ENCODE measurements at places on chromosomes 16 and 17. TPM values are rescaled to one million over a fixed set of nuclear protein-coding genes. Genes with fewer than 3 reads are reported as not detected.

SRCIN1 gene
- 2.3 TPM for total RNA-seq

ZP2 gene
- total RNA-seq = not detected

ABCC1 gene
- 83.5 TPM for total RNA-seq

HOXB7 gene
- total RNA-seq = 34.2 TPM

SLC25A10 gene
- total RNA-seq = 45.5 TPM

SSTR5 gene
- 0.35 TPM for total RNA-seq

BCL6B gene
- total RNA-seq = not detected

HOXB13 gene
- total RNA-seq = 1.8 TPM

DYNLRB2 gene
- total RNA-seq = not detected

TBC1D3I gene
- total RNA-seq = 0.27 TPM

KRT33B gene
- total RNA-seq = not detected

DOC2B gene
- 1.7 TPM for total RNA-seq

ZNF385C gene
- 0.15 TPM for total RNA-seq

KCNAB3 gene
- total RNA-seq = 1.7 TPM

CCL1 gene
- not detected for total RNA-seq

SEZ6 gene
- 0.10 TPM for total RNA-seq

CACNG1 gene
- total RNA-seq = not detected

GAN gene
- total RNA-seq = 3.5 TPM

WDR90 gene
- 32.2 TPM for total RNA-seq

MYH8 gene
- not detected for total RNA-seq

FBXW10 gene
- 0.86 TPM for total RNA-seq

AOC2 gene
- total RNA-seq = 2.7 TPM

DLX4 gene
- 3.3 TPM for total RNA-seq

OR2C1 gene
- not detected for total RNA-seq

KRT17 gene
- 0.83 TPM for total RNA-seq

CCNF gene
- total RNA-seq = 24.5 TPM

CCDC144A gene
- 1.3 TPM for total RNA-seq

RGS11 gene
- 3.4 TPM for total RNA-seq

PRAC1 gene
- not detected for total RNA-seq

PSMB3 gene
- 430 TPM for total RNA-seq

ZNF469 gene
- 7.7 TPM for total RNA-seq

DPEP2 gene
- total RNA-seq = not detected

ZNF747 gene
- total RNA-seq = 3.8 TPM

CEMP1 gene
- total RNA-seq = not detected

SOST gene
- not detected for total RNA-seq

CACNG3 gene
- total RNA-seq = not detected

EME1 gene
- 14.9 TPM for total RNA-seq

MEIOB gene
- 1.3 TPM for total RNA-seq

ZFPM1 gene
- total RNA-seq = 8.1 TPM

TEDC2 gene
- 17.9 TPM for total RNA-seq

GAST gene
- not detected for total RNA-seq

NPIPA2 gene
- total RNA-seq = 2.2 TPM

TEKT1 gene
- 0.04 TPM for total RNA-seq

KRTAP4-1 gene
- total RNA-seq = 0.38 TPM

DNASE1L2 gene
- 0.95 TPM for total RNA-seq

SGF29 gene
- total RNA-seq = 20.4 TPM

CCL2 gene
- total RNA-seq = 8.8 TPM

EVPLL gene
- not detected for total RNA-seq

CCL23 gene
- total RNA-seq = not detected

CISD3 gene
- total RNA-seq = 95.6 TPM

ANKRD40CL gene
- total RNA-seq = not detected

HOXB2 gene
- 0.59 TPM for total RNA-seq

IGF2BP1 gene
- 80.4 TPM for total RNA-seq

FA2H gene
- 33.6 TPM for total RNA-seq

BOLA2 gene
- total RNA-seq = 17.3 TPM

NOG gene
- total RNA-seq = 0.78 TPM

ITGB4 gene
- total RNA-seq = 109 TPM

CORO6 gene
- 7.9 TPM for total RNA-seq

C17orf50 gene
- total RNA-seq = 0.59 TPM
